Caki2 (cell line): ENCODE measurements at places on chromosomes 4 and X. TPM values are rescaled to one million over a fixed set of nuclear protein-coding genes. Genes with fewer than 3 reads are reported as not detected.

ARMCX6 gene
- 34.3 and 105 TPM in 2 replicates for total RNA-seq

RPGR gene
- 5.0 TPM in 1 of 2 replicates, not detected in the other for total RNA-seq

ZCCHC18 gene
- total RNA-seq, result 0.78 TPM in 1 of 2 replicates, not detected in the other

SRPK3 gene
- total RNA-seq, result 0.29 TPM in 1 of 2 replicates, not detected in the other

PRDM8 gene
- total RNA-seq, result 1.2 and 2.3 TPM in 2 replicates

CFAP47 gene
- total RNA-seq, result 3.3 and 3.4 TPM in 2 replicates

ITM2A gene
- not detected in 2 replicates for total RNA-seq

CFAP99 gene
- total RNA-seq, result not detected in 2 replicates

MAGEA6 gene
- total RNA-seq, result not detected in 2 replicates

SOWAHB gene
- total RNA-seq, result not detected in 2 replicates
